ENCODE measurements at places on chromosomes 16 and 17. TPM values are rescaled to one million over a fixed set of nuclear protein-coding genes. Genes with fewer than 3 reads are reported as not detected.
A peak's percentile ranks its signal among the peaks of the same experiment; 100 is the strongest.

The MT4 gene
- not detected for total RNA-seq

The TLCD3A gene
- total RNA-seq = 27.4 TPM

The GLIS2 gene
- not detected for total RNA-seq

The CTRB1 gene
- total RNA-seq = not detected

The WNK4 gene
- 3.3 TPM for total RNA-seq

The HSD17B1 gene
- total RNA-seq = 1.3 TPM

The PABPN1L gene
- total RNA-seq = not detected

The CLEC18C gene
- not detected for total RNA-seq

The CDK3 gene
- 4.7 TPM for total RNA-seq

The SECTM1 gene
- 0.72 TPM for total RNA-seq

The CDH3 gene
- total RNA-seq = not detected

The CHST5 gene
- 0.76 TPM for total RNA-seq

The CCDC40 gene
- not detected for total RNA-seq

The SLC38A8 gene
- not detected for total RNA-seq

The SKAP1 gene
- 1.8 TPM for total RNA-seq

The EFCAB5 gene
- total RNA-seq = 2.1 TPM

- H3K27me3 ChIP-seq = no peaks in the 10 kb centered on the region
- no peaks in the 10 kb centered on the region for H3K36me3 ChIP-seq
- H3K4me1 ChIP-seq = no peaks in the 10 kb centered on the region
- no peak overlapping the region for H3K27ac ChIP-seq
These were observed 24.7 kb upstream of the KIFC3 start for GRCh38 chr16:57826706-57827625.

- H3K27ac ChIP-seq = no peak overlapping the region
- H3K27me3 ChIP-seq = no peaks in the 10 kb centered on the region
- H3K36me3 ChIP-seq = no peaks in the 10 kb centered on the region
- no peak overlapping the region for H3K4me3 ChIP-seq
- peaks cover 17% of the 10 kb centered on the region for H3K4me1 ChIP-seq
These were observed 4.3 kb upstream of the PITPNC1 start for GRCh38 chr17:67372751-67373150.

- H3K4me3 ChIP-seq = no peak overlapping the region
- H3K36me3 ChIP-seq = peaks cover 39% of the 10 kb centered on the region
- peaks cover 22% of the 10 kb centered on the region for H3K4me1 ChIP-seq
- no peaks in the 10 kb centered on the region for H3K27me3 ChIP-seq
- no peak overlapping the region for H3K27ac ChIP-seq
- no peak for DNase-seq
These were observed 73.5 kb downstream of the ESRP2 start for GRCh38 chr16:68162413-68162812.

GRCh38 chr17:71109697-71110096 is 940.4 kb downstream of the KCNJ2 start:
- H3K36me3 ChIP-seq = no peaks in the 10 kb centered on the region
- 0 out of 2 replicates have a peak, but pooled peaks cover 4% of the 10 kb centered on the region for H3K27me3 ChIP-seq
- H3K4me3 ChIP-seq = no peak overlapping the region

DNA sequence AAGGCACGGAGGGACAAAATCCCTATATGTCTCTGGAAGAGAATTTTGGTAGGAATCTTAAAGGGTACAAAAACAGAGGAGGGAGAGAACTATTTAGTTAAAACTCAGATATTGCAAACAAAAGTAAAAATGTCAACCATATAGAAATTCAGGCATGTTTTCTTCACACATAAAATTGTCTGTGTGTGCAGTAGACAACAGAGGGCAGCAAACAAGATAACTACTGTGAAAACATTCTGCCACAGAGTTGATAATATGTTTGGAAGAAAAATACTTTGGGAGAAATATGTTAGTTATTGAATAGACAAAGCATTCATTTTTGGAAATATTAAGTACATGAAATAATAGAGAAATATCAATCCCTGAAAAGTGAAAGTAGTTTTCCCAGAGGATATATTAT is 56.2 kb downstream of the SNX11 start:
- no peak for DNase-seq
- H3K4me1 ChIP-seq = no peaks in the 10 kb centered on the region
- no peaks in the 10 kb centered on the region for H3K36me3 ChIP-seq
- no peaks in the 10 kb centered on the region for H3K27me3 ChIP-seq

GRCh38 chr16:81575834-81576233 is 131.2 kb downstream of the CMIP start:
- no peaks in the 10 kb centered on the region for H3K27me3 ChIP-seq
- H3K27ac ChIP-seq = no peak overlapping the region

DNA sequence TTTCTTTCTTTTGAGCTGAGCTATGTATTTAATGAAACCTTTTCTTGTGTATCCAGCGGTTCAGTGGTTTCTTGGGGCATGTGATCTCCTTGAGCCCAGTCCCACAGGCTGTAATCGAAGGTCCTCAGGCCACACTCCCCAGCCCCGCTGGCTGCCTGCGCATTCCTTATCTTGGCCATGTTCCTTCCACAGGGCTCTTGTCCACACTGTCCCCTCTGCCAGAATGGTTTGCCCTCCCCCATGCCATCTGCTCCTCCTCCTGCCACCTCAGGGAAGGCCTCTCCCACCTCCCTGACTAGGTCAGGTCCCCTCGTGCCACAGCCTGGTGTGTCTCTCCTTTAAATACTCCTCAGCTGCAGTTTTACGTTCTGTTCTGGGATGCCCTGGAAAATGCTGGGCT is 12.1 kb upstream of the NLRC5 start:
- no peaks in the 10 kb centered on the region for H3K27me3 ChIP-seq
- no peaks in the 10 kb centered on the region for H3K36me3 ChIP-seq
- no peak overlapping the region for H3K4me3 ChIP-seq
- no peak overlapping the region for H3K27ac ChIP-seq
- H3K4me1 ChIP-seq = peaks cover 73% of the 10 kb centered on the region
- no peak for DNase-seq

- no peaks in the 10 kb centered on the region for H3K27me3 ChIP-seq
- DNase-seq = no peak
- no peak overlapping the region for H3K4me3 ChIP-seq
- H3K4me1 ChIP-seq = peaks cover 10% of the 10 kb centered on the region
These were observed 38.5 kb downstream of the TBC1D16 start for GRCh38 chr17:79997011-79997660.

DNA sequence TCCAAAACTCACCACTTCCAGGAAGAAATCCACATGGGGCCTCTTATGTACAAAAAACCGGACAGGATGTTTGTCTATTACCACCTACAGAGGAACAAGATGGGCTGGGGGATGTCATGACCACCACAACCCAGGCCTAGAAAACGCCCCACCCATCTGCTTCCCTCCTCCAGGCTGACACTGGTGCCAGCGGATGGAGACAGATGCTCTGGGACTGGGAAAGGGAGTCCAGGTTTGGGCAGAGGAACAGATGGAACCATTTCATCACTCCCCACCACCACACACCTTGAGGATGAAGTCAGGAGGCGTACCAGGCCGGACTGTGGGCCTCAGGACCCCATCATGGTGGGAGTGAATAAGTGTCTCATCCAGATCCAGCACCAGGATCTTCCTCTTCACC is 4.5 kb upstream of the GABARAP start:
- no peak overlapping the region for H3K4me3 ChIP-seq
- DNase-seq = no peak
- peaks cover 30% of the 10 kb centered on the region for H3K4me1 ChIP-seq
- no peak overlapping the region for H3K27ac ChIP-seq

DNA sequence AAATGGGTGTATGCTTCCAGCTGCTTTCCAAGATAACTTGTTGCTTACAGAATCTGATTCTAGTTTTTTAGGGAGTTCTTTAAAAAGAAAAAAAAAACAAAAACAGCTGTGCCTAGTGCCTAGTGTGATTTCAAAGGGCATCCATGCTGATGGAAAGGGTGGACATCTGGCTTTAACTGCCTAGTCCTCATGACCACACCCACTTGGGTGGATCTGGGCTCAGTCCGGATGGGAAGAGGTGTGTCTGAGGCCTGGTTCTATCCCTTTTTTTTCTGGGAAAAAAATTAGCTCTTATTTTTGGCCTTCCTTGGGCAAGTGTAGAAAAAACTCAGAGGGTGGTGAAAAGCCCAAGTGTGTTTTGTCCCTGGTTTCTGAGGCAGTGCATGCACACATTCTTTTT is 132.3 kb upstream of the CDH11 start:
- H3K27me3 ChIP-seq = no peaks in the 10 kb centered on the region
- no peaks in the 10 kb centered on the region for H3K4me1 ChIP-seq
- no peaks in the 10 kb centered on the region for H3K36me3 ChIP-seq
- H3K27ac ChIP-seq = no peak overlapping the region
- no peak for DNase-seq

DNA sequence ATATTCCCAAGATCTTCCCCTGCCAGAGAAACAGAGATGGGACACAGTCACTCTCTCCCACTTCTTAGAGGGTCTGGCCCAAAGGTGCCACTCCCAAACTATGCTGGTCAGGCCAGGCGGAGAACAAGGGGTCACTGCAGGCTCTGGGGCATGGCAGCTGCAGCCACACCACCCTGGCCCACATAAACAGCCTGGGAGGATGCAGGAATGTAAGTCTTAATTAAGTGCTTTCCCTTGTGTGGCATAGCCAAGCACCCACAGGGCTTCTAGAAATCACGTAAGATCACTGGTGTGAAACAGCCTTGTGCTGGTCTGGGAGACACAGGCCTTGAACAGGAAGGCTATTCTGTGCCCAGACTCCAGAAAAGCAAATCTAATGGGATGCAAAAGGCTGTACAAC is 31.5 kb downstream of the ABCC12 start:
- no peak for DNase-seq
- H3K36me3 ChIP-seq = no peaks in the 10 kb centered on the region
- H3K27ac ChIP-seq = no peak overlapping the region
- peaks cover 24% of the 10 kb centered on the region for H3K4me1 ChIP-seq
- no peaks in the 10 kb centered on the region for H3K27me3 ChIP-seq

- no peaks in the 10 kb centered on the region for H3K4me1 ChIP-seq
- no peak for DNase-seq
- no peaks in the 10 kb centered on the region for H3K36me3 ChIP-seq
- no peak overlapping the region for H3K27ac ChIP-seq
- no peak overlapping the region for H3K4me3 ChIP-seq
These were observed 200.9 kb upstream of the N4BP1 start for GRCh38 chr16:48810803-48811453.

DNA sequence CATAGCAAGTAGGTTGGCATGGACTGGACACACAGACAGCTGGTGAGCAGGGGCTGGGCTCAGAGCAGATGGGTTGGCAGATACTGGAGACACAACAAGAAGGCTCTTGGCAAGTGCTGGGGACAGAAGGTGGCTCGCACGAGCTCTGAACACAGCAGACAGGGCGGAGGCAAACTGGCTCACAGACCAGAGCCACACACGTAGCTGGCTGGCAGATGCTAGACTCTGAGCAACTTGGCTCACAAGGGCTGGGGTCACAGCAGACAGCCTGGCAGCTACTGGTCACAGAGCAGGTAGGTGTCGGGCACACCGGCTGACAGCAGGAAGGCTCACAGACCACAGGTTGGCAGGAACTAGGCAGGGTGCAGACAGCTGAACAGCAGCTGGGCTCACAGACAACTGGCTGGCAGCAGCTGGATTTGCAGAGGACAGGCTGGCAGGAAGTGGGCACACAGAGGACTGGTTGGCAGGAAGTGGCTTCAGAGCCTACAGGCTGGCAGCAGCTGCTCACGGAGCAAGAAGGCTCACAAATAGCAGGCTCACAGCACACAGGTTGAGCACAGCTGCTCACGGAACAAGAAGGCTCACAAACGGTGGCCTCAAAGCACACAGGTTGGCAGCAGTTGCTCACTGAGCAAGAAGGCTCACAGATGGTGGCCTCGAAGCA is 725 bp downstream of the KRTAP16-1 start:
- peaks cover 3% of the 10 kb centered on the region for H3K4me1 ChIP-seq
- H3K27me3 ChIP-seq = no peaks in the 10 kb centered on the region

DNA sequence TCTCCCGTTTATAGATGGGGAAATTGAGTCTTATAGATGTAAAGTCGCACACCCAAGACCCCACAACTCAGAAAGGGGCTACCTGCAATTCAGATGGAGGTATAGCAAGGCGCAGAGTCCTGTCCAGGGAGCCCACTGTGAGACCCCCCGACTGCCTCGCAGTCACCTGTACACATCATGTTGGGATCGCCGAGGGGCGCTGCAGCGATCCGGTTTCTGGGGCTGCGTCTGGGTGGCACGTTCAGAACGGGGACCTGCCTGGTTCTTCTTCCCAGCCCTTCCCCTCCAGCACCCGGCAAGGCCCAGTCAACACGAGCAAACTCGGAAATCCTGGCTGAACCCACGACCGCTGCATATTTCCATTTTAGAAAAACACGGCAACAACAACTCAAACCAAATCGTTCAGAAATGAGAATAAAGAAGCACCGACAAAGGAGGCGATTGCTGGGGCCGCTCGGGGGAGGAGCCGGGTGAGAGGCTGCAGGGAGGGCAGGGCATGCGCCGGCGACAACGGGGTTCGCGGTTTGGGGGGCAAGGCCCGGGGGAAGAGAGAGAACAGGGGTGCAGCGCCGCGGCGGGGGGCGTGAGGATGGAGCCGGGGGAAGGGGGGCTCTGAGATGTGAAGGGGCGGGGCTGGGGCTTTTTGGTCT is 643 bp downstream of the HSDL1 start:
- H3K4me1 ChIP-seq = peaks cover 45% of the 10 kb centered on the region
- no peaks in the 10 kb centered on the region for H3K36me3 ChIP-seq
- H3K27me3 ChIP-seq = no peaks in the 10 kb centered on the region
- H3K4me3 ChIP-seq = peak overlapping the region; percentile 92

GRCh38 chr17:35486920-35487732 is 38.6 kb upstream of the SLFN13 start:
- H3K27ac ChIP-seq = no peak overlapping the region
- H3K4me3 ChIP-seq = no peak overlapping the region
- H3K4me1 ChIP-seq = no peaks in the 10 kb centered on the region

All from Karpas-422 (cell line).